ENCODE measurements at places on chromosomes 3 and 15.

GRCh38 chr15:90903733-90904536, 833 bp downstream of the MAN2A2 start:
- no peak for DNase-seq

- DNase-seq = no peak
Measured at GRCh38 chr3:151275091-151275490, 3.3 kb downstream of the P2RY14 start.

DNA sequence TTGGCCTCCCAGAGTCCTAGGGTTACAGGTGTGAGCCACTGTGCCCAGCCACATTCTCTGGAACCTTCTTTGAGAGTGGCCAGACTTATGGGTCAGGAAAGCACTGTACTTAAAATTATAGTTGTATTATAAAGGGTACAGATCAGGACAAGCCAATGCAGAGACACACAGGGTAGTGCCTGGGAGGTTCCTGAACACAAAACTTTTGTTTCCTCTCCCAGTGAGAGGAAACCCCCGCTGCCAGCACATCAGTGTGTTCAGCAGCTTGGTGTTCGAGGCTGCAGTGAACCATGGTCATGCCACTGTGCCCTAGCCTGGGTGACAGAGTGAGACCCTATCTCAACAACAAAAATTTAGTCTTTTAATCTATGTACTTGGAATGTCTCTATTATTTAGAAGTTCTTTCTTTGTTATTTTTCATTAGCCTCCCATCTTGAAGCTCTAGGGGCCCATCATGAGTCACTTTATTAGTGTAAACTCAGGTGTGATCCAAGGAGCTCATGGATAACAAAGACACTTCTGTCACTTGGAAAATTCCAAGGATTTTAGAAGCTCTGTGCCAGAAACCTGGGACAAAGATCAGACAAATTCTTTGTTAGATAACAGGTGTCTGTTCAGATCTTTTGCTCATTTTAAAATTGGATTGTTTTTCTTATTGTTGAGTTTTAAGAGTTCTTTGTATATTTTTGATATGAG, 7.8 kb downstream of the BLOC1S6 start:
- DNase-seq = no peak

GRCh38 chr3:128617270-128617556, 33.4 kb downstream of the RPN1 start:
- no peak for DNase-seq

- DNase-seq = no peak
Measured at GRCh38 chr3:160049038-160049437, 60.4 kb downstream of the IL12A start.

DNA sequence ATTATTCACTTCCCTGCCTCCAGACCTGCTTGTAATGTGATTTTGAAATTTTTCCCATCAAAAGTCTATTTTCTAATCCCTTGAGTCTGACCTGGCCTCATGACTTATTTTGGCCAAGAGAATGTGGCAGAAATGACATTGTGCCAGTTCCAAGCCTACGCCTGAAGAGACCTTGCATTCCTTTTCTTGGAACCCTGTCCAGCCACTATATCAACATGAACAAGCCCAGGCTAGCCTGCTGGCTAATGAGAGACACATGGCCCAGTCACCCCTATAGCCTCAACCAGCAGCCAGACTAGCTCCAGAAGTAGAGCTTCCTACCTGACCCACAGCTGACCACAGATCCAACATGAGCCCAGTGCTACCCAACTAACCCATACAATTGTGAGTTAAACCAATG, 121.1 kb upstream of the ACP3 start:
- no peak for DNase-seq

GRCh38 chr3:31652296-31652695, 119.6 kb downstream of the STT3B start:
- DNase-seq = no peak

GRCh38 chr3:74089814-74090213, 465.1 kb upstream of the PDZRN3 start:
- no peak for DNase-seq

DNA sequence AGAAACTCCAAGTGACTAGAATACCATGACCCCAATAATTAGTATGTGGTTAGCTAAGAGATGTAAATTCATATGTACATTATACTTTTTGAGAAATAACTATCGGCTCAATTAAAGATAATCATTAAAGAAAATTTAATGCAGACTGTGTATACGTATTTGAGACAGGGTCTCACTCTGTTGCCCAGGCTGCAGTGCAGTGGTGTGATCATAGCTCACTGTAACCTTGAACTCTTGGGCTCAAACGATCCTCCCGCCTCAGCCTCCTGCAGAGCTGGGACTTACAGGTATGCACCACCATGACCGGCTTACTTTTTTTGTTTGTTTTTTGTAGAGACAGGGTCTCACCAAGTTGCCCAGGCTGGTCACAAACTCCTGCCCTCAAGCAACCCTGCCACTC, 8.7 kb upstream of the CSTA start:
- DNase-seq = no peak

DNA sequence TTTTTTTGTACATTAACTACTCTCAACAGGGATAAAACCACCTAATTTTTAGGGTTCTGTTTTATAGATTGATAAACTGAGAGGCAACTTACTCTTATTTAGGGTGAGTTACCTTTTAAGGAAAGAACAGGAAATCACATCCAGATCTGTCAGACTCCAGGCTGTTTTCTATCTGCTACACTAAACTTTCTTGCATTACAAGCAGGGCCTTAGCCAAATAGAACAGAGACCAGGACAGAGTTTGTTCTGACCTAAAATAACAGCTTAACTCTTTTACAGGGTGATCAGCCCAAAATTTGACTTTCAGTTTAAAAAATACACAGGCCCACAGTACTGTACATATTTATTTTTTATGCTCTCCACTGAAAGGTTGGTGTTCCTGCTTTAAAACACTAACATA, 38.6 kb downstream of the SGO1 start:
- DNase-seq = no peak

- DNase-seq = no peak
Measured at GRCh38 chr3:115052906-115053305, 94.2 kb downstream of the ZBTB20 start.

DNA sequence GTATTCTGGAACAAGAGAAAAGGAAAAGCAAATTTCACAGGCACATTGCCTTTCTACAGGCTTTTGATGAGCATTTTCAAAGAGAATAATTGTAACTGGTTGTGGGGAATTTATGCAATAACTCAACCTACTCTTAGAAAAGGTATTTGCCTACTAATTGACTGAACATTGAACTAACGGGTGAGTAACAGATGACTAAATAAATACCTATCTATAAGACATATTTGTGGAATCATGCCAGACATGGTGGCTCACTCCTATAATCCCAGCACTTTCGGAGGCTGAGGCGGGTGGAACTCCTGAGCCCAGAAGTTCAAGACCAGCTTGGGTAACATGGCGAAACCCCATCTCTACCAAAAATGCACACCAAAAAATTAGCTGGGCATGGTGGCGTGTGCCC, 367.7 kb downstream of the CGGBP1 start:
- no peak for DNase-seq

DNA sequence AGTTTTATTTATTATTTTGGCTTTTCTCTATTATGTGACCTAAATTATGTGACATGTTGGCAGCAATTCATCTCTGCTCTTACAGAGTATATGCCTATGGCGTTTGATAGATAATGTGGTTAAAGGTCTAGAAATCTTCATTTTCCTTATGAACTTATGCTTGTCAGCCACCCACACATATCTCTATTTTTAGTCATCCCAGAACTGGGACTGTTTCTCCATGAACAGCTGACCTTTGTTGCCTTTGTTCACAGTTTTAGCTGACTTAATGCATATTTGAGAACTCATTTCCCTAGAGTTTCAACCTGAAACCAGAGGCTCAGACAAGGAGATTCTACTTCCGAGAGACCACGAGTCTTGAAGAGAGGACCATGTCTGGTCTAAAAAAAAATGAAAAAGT, 176.5 kb downstream of the RAP2B start:
- DNase-seq = no peak

DNA sequence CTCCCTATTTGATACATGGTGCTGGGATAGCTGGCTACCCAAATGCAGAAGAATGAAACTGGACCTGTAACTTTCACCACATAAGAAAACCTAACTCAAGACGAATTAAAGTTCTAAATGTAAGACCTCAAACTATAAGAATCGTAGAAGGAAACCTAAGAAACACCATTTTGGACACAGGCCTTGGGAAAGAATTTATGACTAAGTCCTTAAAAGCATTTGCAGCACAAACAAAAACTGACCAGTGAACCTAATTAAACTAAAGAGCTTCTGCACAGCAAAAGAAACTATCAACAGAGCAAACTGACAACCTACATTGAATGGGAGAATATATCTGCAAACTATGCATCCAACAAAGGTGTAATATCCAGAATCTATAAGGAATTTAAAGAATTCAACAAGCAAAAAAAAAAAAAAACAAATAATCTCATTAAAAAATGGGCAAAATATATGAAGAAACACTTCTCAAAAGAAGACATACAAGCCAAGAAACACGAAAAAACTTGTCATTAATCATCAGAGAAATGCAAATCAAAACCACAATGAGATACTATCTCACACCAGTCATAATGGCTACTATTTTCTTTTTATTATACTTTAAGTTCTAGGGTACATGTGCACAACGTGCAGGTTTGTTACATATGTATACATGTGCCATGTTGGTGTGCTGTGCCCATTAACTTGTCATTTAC, 37.0 kb downstream of the HDGFL3 start:
- DNase-seq = no peak

DNA sequence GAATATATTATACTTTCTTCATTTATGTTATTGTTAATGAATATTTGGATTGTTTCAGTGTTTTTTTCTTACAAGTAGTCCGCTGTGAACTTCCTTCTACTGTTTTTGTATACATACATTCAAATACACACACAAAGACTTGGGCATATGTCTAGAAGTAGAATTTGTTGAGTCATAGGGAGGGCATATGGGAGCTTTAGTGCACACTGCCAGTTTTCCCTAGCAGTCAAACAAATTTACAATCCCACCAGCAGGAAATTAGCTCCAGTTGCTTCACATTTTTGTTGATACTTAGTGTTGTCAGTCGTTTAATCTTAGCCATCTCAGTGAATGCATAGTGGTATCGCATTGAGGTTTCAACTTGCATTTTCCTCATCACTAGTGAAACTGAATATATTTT, 492.3 kb downstream of the DIPK2A start:
- DNase-seq = no peak

DNA sequence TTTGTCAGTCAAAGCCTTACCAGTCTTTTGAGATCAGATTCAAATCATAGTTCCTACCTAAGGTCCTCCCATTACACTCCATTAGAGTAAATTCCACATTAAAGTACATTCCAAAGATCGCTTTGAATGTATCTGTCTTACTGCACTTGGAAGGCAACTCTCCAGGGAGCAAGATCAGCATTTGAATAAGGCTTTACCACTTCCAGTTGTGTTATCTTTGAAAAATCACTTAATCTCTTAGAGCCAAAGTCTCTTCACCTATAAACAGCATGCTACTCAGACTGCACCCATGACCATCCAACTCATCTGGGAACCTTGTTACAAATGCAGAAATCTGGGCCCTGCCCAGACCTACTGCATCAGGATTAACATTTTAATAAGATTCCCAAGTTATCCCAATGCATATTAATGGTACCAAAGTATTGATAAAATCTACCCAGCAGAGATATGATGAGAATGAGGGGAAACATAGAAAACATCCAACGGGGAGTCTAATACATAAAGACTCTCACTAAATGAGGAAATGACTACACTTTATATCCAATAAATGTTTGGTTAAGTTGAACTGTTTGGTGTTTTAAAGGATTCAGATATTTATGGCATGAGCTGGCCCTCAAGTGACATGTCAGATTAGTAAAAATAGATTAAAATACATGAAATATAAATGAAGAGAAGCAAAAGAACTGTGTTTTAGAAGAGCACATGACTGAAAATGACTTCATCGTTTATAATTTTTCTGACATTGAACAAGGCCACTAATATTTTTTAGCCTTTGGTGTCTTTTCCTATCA, 75.9 kb downstream of the TNIK start:
- no peak for DNase-seq

- no peak for DNase-seq
Measured at GRCh38 chr15:69132977-69133861, 27.2 kb upstream of the GLCE start.

DNA sequence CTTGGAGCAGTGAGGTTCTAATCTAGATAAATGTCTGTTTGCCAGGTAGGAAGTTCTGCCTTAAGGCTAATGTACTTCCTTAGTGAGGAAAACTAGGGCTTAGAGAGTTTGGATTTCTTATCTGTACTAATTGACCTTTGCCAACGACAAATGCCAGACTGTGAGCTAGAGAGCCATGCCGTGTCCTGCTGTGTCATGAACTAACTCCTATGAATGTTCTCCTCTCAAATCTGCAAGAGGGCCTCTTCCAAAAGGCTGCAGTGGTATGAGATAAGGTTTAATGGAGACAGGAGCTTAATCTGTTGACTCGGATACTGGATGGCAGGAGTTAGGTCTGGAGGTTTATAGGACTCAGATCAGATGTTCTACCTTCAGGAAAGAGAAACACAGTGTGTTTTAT, 524.9 kb downstream of the NTRK3 start:
- no peak for DNase-seq

DNA sequence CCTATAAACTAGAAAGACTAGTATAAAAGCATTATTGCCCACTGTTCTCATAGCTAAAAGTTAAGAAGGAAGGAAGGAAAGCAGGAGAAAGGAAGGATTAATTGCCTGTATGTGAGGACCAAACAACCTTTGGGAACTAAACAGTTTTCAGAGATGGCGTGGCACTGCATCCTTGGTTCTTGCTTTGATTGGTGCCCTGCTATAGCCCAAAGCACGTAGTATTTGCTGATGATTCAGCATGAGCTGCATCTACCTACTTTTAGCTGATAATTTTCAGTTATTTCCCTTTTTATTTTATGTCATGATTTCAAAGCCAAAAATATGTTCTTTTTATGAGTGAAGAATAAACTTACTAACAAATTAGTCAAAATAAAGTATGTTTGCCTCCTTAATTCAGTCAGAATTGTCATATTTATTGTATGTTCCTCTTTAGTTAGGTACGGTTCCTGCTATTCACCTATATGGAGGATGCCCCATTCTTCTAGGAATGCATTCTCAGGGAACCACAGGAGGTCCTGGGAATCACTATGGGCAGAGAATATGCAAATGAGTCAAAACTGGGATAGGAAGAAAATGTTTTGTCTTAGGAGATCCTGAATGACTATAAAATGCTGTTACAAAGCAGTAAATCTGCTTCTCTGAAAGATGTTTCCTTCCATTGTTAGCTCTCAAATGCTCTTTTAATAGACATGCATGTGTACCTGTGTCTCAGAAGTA, 65.4 kb upstream of the THSD4 start:
- DNase-seq = no peak

- no peak for DNase-seq
Measured at GRCh38 chr3:129549006-129549800, 6.2 kb downstream of the H1-8 start.

Measured in amniotic stem cell (primary cell).